T-helper 1 cell treated with Interleukin-12 subunit alpha and Interleukin-12 subunit beta and Interleukin-4 antibody, amounts not matched to agents 30 ng/mL and 1 ng/mL, for 36 hours (primary cell): ENCODE measurements at places on chromosomes 16 and 17. TPM values are rescaled to one million over a fixed set of nuclear protein-coding genes. Genes with fewer than 3 reads are reported as not detected.

KRT31 gene
- not detected in 2 replicates for total RNA-seq

PIPOX gene
- total RNA-seq: 2.0 and 2.2 TPM in 2 replicates

RAB37 gene
- total RNA-seq: 50.4 and 56.8 TPM in 2 replicates

BCL6B gene
- 2.2 and 2.5 TPM in 2 replicates for total RNA-seq

ABCC11 gene
- total RNA-seq: not detected in 2 replicates

SEZ6L2 gene
- total RNA-seq: 0.07 TPM in 2 replicates

SSTR5 gene
- not detected in 2 replicates for total RNA-seq

PRDM7 gene
- not detected in 2 replicates for total RNA-seq

ZPBP2 gene
- 0.22 TPM in 1 of 2 replicates, not detected in the other for total RNA-seq

CIBAR2 gene
- total RNA-seq: not detected in 2 replicates

CRYBA1 gene
- total RNA-seq: not detected in 2 replicates

EMC8 gene
- total RNA-seq: 36.2 and 41.8 TPM in 2 replicates

KRTAP4-3 gene
- total RNA-seq: not detected in 2 replicates

PRCD gene
- total RNA-seq: not detected in 2 replicates

RHBDF1 gene
- 0.59 TPM in 1 of 2 replicates, not detected in the other for total RNA-seq

ZNF232 gene
- total RNA-seq: 11.3 and 12.6 TPM in 2 replicates

MAF gene
- 67.6 and 70.6 TPM in 2 replicates for total RNA-seq

CDK3 gene
- total RNA-seq: 7.6 and 7.9 TPM in 2 replicates

HOXB3 gene
- 10.3 and 12.8 TPM in 2 replicates for total RNA-seq

G6PC1 gene
- total RNA-seq: not detected in 2 replicates

KRT15 gene
- total RNA-seq: not detected in 2 replicates

RNF222 gene
- 0.07 TPM in 1 of 2 replicates, not detected in the other for total RNA-seq

DNAAF8 gene
- 0.56 TPM in 1 of 2 replicates, not detected in the other for total RNA-seq

TAOK2 gene
- total RNA-seq: 39.8 and 41.5 TPM in 2 replicates

ZMYND15 gene
- 0.10 and 0.12 TPM in 2 replicates for total RNA-seq

DUSP14 gene
- total RNA-seq: 12.7 and 13.0 TPM in 2 replicates

CLEC3A gene
- not detected in 2 replicates for total RNA-seq

EVPLL gene
- total RNA-seq: not detected in 2 replicates

CHST5 gene
- not detected in 2 replicates for total RNA-seq

OR2C1 gene
- total RNA-seq: not detected in 2 replicates

SLC6A2 gene
- not detected in 2 replicates for total RNA-seq

ASPHD1 gene
- total RNA-seq: 0.17 and 0.32 TPM in 2 replicates

ZNF469 gene
- total RNA-seq: 0.46 and 0.66 TPM in 2 replicates

NPIPB6 gene
- total RNA-seq: 1.3 and 1.4 TPM in 2 replicates

IRX5 gene
- total RNA-seq: 0.22 and 0.34 TPM in 2 replicates

OR1F1 gene
- total RNA-seq: not detected in 2 replicates

PLEKHH3 gene
- 0.61 and 1.8 TPM in 2 replicates for total RNA-seq

CTRB2 gene
- total RNA-seq: not detected in 2 replicates

SPN gene
- 381 and 388 TPM in 2 replicates for total RNA-seq

PMP22 gene
- 0.22 TPM in 1 of 2 replicates, not detected in the other for total RNA-seq

ERI2 gene
- 10.7 and 15.5 TPM in 2 replicates for total RNA-seq

TMEM238L gene
- not detected in 2 replicates for total RNA-seq

CTRL gene
- total RNA-seq: 9.5 and 10.9 TPM in 2 replicates

NPIPA3 gene
- total RNA-seq: 1.8 and 4.0 TPM in 2 replicates
